ENCODE measurements at places on chromosomes 3 and 15.

DNA sequence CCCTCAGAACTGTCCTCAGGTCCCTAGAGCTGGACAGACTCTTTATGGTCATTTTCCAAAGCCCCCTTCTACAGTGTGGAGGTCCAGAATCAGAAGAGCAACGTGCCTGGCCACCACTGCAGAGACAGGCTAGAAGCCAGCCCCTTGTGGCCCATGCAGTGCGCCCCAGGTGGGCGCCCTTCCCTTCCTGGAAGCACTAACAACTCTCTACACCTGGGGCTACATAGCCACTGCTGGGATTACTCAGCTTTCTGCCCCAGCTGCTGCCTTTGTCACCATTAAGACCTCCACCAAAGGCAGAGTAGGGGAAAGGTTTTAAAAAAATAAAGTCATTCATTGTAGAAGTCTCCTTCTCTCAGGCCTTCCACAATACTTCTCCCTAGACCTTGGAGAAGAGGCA is 2.3 kb downstream of the RASGRP1 start:
- no peak for DNase-seq

- DNase-seq: no peak
These were observed 19.9 kb downstream of the NOX5 start for GRCh38 chr15:69034352-69034751.

GRCh38 chr3:61776390-61776789 is 215.0 kb downstream of the PTPRG start:
- no peak for DNase-seq

- DNase-seq: no peak
These were observed 15.2 kb upstream of the GBE1 start for GRCh38 chr3:81776643-81777042.

DNA sequence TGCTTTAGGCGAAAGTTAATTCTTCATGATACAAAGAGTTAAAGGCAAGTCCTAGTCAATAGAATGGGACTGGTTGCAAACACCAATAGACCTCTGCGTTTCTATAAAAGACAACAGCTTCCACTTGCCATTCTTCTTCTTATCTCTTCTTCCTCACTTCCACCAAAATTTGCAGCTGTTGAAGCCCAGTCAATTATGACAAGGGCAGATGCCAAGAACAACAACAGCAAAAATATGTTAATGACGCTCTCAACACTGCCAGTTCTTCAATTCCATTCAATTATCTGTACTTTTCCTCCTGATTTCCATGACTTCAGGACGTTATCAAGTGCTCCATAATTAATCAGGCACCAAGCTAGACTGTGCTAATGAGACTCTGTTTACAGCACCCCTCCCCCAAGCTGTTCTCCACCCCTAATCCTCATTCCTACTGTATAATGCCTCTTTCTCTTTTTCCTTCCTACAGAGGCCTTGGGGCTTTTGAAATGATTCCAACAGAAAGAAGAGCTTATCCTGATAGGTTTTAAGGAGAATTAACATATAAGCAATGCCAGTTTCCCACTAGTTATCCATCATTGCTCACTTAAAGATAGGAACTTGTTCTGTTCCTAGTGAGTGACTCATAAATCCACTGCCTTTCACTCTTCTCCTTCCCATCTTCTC is 1160.5 kb downstream of the IGSF11 start:
- DNase-seq: no peak

- DNase-seq: no peak
These were observed 396.0 kb downstream of the FHIT start for GRCh38 chr3:60855250-60855649.

DNA sequence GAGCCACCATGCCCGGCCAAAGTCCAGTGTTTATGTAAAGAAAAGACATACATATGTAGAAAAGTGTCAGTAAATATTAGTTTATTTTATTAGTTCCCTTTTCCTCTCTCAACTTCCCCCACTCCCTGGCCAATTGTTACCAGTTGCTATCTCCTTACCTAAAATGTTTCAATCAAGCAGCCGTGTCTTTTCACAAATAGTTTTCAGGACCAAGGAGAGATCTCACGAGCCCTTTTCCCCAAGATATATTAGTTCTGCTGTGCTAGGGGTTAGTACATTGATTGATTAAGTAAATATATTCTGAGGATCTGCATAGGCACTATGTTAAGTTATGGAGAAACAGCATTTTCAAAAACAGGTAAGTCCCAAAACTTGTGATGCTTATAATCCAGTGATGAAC is 87.4 kb downstream of the ZIC4 start:
- DNase-seq: no peak

- no peak for DNase-seq
These were observed 25.9 kb upstream of the GP5 start for GRCh38 chr3:194424953-194425352.

Measured in stimulated activated CD4-positive, alpha-beta T cell treated with anti-CD3 and anti-CD28 coated beads, TNF-alpha, amount 100 ng/mL, for 48 hours (primary cell).